ENCODE measurements at places on chromosomes 3 and 15.

GRCh38 chr3:158465074-158465473 is 105.9 kb upstream of the MLF1 start:
- DNase-seq = no peak

- no peak for DNase-seq
Measured at GRCh38 chr3:87182023-87182422, 45.1 kb upstream of the CHMP2B start.

DNA sequence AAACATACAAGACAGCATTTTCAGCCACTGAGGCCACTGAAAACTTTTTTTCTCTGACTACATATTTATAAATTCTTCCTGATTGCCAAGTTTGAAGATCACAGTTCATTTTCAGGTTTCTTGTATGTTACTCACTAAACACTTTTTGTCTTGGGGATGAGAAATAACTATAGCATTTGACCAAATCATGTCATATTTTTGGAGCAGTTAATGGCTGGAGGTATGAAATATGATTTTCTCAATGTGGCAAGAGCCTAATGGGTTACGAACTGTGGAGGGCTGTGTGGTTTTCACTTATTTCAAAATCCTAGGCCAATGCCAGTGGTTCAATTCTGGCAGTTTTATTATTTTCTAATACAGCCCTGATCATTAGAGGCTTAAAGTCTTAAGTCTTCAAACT is 64.4 kb downstream of the USP13 start:
- DNase-seq = no peak

DNA sequence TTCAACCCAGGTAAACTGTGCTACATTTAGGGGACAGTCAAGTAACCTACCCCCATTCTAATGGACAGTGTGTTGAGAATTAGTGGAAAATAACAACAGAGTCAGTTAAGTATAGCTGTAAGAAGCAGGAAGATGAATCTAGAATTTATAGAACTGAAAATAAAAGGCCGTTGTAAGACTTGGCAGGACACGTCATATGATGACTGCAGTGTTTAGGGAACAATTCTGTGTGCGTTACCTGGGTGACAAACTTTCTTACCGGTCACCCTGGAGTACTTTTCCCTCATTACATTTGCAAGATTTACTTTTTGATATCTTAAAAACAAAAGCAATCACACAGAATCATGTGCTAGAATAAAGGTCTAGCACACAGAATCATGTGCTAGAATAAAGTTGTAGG is 536.3 kb upstream of the ZNF717 start:
- no peak for DNase-seq

GRCh38 chr15:25703726-25704125 is 159.4 kb downstream of the ATP10A start:
- DNase-seq = no peak

- DNase-seq = no peak
Measured at GRCh38 chr3:129663930-129664646, 57.6 kb upstream of the PLXND1 start.
